ENCODE measurements at places on chromosomes 6 and 20.

GRCh38 chr6:152976749-152977148 is 6.1 kb downstream of the FBXO5 start:
- DNase-seq, result no peak

- no peak for DNase-seq
These were observed 3.1 kb upstream of the CCM2L start for GRCh38 chr20:32006841-32007786.

GRCh38 chr20:20668639-20669038 is 43.8 kb downstream of the RALGAPA2 start:
- DNase-seq, result no peak

- no peak for DNase-seq
These were observed 17.2 kb upstream of the TMX4 start for GRCh38 chr20:8036771-8037170.

- DNase-seq, result no peak
These were observed 590.6 kb upstream of the NOX3 start for GRCh38 chr6:156046268-156046665.

GRCh38 chr6:134936931-134937330 is 13.0 kb downstream of the ALDH8A1 start:
- DNase-seq, result no peak

DNA sequence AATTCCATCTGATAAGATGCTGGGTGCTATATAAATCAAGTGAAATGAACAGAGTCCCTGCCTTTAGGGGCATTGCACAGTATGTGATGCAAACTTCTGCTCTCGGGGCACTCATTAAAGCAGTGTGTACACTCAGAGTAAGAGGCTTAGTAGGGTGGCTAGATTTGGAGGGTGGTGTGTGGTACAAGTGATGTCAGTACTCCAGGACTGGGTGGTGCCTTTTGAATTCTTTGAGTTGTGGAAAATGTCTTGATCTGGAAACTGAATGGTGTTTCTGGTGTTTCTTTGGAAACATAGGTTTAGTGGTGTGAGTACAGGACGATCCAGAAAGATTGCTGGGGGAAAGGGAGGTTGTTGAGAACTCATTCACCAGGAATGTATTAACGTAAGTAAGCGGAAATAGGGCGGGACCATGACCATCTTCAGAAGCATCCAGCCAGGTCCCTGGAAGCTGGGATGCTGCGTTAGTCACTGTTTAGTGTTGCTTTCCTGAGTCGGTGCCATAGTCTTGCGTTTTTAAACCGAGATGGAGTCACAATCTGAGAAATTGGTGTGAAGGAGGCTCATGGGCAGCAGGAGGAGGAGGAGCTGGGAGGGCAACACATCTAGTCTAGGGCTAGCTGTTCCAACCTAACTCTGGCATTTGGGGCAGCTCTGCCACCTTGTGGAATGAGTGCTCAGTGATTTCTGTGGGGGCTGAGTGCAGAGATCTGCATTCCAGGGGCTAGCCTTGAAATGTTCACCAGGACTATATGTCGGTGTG is 70.3 kb downstream of the SCAND1 start:
- DNase-seq, result peak; percentile 24

DNA sequence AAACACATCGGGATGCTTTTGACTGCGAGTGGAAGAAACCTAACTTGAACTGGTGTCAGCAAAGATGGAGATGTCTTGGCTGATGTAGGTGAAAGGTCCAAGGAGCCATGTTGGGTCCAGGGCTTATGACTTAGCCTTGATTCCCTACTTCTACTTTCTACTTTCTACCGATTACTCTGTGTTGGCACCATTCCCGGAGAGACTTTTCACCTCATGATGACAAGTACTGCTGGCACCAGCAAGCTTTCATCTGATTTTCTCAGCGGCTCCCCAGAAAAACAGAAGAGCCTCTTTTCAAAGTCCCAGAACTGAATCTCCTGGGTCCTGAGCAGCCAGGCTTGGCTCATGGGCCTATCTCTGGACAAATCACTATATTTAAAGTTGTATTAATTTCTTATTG is 4.9 kb upstream of the EDN3 start:
- DNase-seq, result no peak

Data from CMK (cell line).